KG1 (cell line): ENCODE measurements at places on chromosomes 2 and 18.

DNA sequence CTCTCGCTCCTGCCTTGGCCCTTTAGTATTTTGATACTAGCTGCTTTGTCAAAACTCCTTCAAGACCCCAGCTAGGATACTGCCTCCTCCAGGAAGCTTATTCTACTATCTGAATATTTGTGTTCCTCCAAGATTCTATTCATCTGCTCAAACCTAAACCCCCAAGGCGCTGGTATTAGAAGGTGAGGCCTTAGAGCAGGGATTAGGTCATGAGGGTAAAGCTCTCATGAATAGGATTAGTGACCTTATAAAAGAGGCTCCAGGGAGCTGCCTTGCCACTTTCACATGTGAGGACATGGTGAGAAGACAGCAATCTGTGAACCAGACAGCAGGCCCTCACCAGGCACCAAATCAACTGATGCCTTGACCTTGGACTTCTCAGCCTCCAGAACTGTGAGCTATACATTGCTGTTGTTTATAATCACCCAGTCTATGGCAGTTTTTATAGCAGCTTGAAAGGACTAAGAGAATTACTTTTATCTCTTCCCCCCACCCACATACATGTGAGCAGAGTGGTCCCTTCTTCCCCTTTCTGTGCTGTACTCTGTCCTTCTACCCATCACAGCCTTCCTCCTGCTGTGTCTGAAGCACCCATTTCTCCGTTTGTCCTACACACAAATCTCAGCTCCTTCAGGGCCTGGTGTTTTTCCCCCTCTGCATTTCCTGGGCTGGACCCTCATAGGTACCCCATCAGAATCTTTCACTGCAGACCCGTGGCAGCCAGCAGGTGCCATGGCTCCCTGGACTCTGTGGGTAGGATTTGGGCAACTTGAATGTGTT lies 54.5 kb downstream of the HS1BP3 start:
- no peak for DNase-seq

DNA sequence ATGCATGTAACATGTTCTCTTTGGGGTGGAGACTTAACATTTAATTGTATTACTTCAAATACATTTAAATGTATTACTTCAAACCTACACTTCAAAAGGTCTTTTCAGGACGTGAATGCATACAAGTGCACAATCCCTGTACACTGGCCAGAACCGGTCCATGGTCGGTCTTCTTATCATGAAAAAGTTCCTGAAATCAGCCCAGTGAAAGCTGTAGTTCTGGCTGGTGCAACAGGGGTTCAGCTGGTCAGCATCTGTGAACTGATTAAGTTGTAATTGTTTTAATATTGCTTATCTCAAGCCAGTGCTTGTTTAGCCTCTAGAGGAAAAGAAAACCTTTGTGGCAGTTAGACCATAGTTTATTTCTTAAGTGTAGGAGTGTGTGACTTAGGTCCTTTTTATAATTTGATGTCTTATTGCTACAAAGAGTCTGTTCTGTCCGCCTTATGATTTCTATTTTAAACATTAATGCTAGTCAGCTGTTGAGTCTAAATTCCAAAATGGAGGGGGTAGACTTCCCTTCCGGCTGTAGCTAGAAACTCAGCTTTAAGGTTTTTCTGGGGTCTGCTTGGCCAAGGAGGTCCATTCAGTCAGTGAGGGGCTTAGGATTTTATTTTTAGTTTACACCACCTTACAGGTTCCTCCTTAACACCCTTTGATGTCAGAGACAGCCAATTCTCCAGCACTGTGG lies 768 bp upstream of the CYBRD1 start:
- DNase-seq: no peak

DNA sequence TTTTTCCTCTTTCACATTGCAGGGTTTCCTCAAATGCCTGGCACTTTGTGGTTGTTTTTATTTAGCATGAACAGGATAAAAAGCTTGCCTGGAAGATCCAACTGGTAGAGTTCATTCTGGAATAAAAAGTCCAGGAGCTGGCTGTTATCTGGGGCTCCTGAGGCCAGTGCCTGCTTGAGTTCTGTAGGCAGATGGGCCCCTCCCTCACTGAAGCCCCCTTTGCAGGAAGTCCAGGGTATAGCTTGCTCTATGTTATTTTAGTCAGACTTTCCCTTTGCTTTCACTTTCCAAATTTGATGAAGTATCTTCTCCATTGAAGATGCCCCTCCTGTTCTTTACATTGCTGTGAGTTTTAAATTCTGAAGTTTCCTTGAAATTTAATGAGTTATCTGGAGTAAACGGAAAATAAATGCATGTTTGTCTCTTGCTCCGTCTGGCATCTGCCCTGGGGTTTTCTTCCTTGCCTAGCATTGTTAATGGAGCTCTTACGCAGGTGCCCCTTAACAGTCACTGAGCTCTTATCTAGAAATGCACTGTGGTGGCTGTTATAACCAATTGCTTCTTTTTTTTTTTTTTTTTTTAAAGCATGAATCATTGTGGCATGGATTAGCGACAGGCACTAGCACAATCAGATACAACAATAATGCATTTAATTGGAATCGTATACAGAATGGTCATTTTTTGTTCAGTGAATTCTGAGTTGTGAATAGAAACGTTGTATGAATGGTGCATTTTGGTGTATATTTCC lies 27.0 kb upstream of the LPIN1 start:
- no peak for DNase-seq

GRCh38 chr2:221200184-221200839 lies 371.8 kb downstream of the EPHA4 start:
- no peak for DNase-seq

DNA sequence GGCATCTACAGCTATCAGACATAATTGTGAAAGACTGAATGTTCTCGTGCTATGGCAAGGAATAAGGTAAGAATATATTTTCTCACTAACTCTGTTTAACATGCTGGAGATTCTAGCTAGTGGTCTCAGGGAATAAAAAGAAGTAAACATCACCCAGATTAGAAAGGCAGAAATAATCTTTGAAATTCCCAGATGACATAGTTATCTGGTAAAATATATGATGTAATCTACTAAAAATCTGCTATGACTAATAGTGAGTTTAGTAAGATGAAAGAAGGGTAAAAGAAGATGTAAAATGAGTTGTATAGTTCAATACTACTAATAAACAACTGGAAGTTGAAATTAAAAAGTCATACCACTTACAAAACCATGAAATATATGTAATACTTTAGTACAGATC lies 134.2 kb downstream of the DSC3 start:
- DNase-seq: no peak

DNA sequence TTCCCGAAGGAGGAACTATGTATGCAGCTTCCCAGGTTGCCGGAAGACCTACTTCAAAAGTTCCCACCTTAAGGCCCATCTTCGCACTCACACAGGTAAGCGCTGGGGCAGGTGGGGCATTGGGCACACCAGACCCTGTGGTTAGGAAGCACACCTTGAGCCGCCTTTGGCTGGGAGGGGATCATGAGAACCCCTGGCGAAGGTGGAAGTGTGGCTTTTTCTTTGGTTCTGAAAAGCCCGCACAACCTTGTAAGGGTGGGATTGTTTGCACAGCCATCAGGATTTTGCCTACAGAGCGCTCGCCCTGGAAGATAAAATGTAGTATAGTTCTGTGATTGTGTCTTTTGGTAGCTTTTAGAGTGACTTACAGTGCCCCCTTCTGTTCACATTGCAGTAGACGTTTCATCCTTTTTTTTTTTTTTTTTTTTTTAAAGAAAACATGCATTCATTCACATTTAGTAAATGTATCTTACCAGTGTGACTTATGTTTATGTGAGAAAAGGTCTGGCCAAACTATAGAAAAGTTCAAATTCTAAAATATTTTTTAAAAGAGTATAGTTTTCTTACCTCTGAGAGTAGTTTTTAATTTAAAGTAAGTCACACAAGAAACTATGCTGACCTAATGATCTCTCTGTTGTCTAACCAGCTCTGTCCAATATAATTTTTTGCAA lies 5.3 kb downstream of the KLF11 start:
- no peak for DNase-seq

DNA sequence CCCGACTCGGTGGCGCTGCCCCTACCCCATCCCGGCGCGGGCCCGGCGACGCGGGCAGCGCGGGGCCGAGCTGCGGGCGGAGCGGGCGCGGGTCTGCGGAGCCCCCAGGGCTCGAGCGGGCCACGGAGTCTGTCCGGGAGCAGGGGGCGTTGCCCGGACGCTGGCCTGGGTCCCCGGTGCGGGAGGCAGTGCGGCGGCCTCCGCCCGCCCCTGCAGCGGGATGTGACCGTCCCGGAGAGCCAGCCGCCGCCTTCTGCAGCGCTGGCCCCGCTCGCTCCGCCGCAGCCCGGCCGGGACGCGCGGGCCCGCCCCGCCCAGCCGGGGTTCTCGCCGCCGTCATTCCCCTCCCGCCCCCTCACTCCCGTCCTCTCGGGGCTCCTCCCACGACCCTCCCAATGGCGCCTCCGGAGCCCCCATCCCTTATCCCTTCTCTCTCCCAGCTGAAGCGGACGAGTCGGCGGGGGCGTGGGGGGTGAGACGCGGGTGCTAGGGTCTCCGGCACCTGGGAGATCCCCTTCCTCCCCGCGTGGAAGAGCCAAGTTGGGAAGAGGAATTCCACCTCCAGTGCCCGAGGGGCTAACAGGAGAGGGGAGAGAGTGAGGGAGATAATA lies at the start of gene FNDC4:
TSS of gene FNDC4 (minus strand) at position 257 of the 611 bp plus-strand sequence. CDS start 521 bp downstream, outside the sequence.
- no peak for DNase-seq

- DNase-seq: no peak
These were observed 72.4 kb downstream of the ID2 start for GRCh38 chr2:8754106-8754776.

- DNase-seq: no peak
These were observed 56.4 kb downstream of the MERTK start for GRCh38 chr2:111954602-111955332.

DNA sequence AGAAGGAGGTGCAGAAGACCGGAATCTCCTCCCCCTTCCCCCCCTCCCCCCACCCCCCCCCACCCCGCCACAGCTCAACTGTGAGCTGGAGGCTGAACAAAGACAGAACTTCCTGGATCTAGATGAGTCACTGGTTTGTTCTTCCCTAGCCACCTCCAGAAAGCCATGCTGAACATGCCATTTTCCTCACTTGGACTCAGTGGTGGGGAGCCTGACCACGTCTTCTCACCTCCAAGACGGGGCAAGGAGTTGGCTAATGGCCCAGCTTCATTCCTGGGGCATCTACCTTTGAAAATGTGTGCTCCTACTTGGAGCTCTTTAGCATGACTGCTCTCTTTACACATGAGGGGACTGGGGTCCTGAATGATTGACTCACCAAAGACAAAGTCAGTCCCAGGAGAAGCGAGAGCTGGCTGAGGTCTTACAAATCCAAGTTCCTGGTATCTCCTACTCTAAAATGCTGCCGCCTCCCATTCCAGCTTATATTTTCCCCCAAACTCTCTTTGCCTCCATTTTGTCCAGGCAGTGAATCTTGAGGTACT lies 22.6 kb upstream of the FZD5 start:
- no peak for DNase-seq

DNA sequence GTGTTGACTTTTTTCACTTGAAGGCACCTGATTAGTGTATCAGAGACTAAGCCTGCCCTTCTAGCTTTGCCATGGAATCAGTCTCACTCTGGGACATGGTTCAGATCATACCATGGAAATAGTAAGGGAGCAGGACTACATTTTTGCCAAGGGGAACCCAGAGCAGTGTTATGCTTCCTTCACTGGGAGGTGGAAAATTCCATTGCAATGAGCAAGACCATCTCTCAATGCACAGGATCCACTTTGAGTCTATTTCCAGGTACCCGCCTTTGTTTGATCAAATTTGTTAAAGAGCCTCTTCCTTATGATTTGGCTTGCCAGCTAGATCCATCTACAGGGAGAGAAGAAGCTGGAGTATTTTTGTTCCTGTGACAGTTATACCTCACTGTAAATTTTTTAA lies 395.8 kb downstream of the MTX2 start:
- DNase-seq: no peak

- DNase-seq: no peak
These were observed 187.3 kb upstream of the CTAGE1 start for GRCh38 chr18:22604986-22605421.

DNA sequence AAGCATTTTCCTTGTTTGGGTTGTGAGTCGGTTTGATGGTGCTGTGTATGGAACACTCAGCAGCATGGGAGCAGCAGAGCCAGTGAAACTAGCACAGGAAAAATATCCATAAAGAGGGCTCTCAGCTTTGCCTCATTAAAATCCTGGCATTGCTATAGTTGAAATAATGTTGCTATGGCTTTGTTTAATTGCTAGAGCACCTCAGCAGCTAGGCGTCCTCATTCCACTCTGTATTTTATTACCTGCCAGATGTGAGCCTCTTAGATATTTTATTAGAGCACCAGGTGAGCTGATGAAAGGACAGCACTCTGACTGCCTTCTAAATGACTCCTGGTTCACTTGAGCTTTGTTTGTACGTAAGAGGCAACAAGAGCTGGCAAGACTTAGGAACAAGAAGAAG lies 232.4 kb downstream of the MTX2 start:
- no peak for DNase-seq
